ENCODE measurements at places on chromosomes 1 and 21.
A peak's percentile ranks its signal among the peaks of the same experiment; 100 is the strongest.

- DNase-seq: no peak
Measured at GRCh38 chr1:243979396-243979795, 71.7 kb upstream of the ZBTB18 start.

- no peak for DNase-seq
Measured at GRCh38 chr1:44433209-44433608, 28.2 kb downstream of the RNF220 start.

DNA sequence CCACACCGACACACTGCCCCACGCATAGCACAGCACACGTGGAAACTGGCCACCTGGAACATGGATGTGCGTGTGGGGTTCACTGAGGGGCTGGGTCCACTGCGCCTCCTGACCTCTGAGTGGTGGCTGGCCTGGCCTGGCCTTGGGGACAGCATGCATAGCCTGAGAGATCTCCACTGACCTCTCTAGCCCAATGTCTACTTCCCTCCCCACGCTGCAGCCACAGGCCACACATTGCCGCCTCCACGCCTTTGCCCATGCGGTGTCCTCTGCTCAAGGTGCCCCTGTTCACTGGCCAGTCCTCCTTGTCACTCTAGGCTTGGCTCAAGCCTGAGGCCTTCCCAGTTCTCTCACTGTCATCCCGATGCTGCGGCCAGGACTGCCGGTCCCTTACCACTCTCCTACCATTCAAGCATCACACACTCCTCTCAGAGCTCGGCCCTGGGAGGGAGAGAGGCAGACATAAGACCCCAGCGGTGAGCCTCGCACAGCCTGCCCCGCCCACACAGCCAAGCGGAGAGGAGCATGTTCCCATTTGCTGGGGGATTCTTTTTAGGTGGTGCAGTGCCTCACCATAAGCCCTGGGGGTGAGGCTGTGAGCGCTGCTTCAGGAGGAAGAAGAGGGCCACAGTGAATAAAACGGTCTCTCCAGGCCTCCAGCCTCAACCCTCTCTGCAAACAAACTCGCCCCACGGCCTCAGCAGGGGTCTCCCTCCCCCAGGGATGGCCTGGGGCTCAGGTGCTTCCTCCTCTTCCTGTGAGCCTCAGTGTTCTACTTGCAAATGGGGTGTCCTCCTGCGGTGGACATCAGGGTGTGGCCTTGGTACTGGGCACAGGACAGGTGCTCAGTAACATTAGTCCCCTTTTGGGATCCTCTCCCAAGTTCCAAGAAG lies 80.8 kb downstream of the DMRTB1 start:
- no peak for DNase-seq

- no peak for DNase-seq
Measured at GRCh38 chr1:11714831-11715575, 20.9 kb upstream of the AGTRAP start.

GRCh38 chr1:109535481-109535880 lies 4.2 kb upstream of the GPR61 start:
- DNase-seq: no peak

GRCh38 chr1:186627019-186627418 lies 53.2 kb downstream of the PTGS2 start:
- no peak for DNase-seq

DNA sequence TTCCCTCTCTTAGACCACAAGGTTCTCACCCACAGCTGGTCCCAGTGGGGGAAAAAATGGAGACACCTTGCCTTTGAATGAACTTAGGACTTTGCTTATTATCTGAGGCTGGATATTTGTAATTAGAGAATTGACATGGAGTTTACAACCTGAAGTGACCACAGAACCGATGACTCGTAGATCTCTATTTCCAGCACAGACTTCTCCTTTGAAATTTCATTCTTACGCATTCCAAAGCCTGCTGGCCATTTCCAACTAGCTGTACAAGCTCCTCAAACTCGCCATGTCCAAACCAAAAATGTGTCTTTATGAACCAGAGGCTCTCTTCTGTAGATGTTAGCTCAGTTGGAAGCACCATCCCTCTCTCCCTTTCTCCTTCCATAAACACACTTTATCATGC lies 12.0 kb downstream of the RAB7B start:
- no peak for DNase-seq

DNA sequence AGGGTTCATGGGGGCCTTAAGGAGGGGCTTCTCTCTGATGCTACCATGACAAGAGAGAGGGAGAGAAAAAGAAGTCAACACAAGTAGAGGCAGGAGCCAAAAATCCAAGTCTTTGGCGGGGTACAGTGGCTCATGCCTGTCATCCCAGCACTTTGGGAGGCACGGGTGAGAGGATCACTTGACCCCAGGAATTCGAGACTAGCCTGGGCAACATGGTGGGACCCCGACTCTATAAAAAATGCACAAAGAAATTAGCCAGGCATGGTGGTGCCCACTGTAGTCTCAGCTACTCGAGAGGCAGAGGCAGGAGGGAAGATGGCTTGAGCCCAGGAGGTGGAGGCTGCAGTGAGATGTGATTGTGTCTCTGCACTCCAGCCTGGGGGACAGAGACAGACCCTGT lies 8.7 kb downstream of the PLA2G5 start:
- no peak for DNase-seq

GRCh38 chr1:25989440-25990234 lies 8.2 kb downstream of the PAFAH2 start:
- DNase-seq: no peak

- DNase-seq: peak; percentile 36
Measured at GRCh38 chr1:97668945-97669344, 251.9 kb downstream of the DPYD start.

- no peak for DNase-seq
Measured at GRCh38 chr1:17119076-17119772, at the start of gene PADI2. PADI2 (minus strand) TSS chr1:17119451; CDS start chr1:17119371, 80 bp downstream.

DNA sequence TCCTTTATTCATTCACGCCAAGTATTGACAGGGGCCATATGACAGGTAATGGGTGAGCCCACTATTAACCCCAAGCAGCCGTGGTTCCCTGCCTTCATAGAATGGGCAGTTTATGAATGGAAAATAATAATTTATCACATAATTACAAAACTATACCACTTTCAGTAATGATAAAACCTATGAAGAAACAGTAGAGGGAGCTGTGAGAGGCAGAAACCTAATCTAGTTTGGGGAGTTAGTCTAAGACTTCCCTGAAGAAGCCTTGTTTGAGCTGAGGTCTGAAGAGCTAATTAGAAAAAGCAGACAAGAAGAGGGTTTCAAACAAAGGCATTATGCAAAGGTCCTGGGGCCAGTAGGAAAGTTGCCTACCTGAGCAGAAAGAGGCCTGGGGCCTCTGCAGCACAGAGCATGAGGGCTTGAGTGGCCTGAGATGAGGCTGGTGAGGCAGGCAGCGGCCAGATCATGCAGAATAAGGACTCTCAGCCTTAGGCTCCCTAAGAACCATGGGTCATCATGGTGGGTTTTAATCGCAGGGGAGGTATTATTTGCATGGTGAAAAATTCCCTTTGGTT lies 142.8 kb downstream of the ATG4C start:
- DNase-seq: no peak

GRCh38 chr1:119988306-119989062 lies 81.0 kb downstream of the NOTCH2 start:
- DNase-seq: no peak

- DNase-seq: no peak
Measured at GRCh38 chr21:43637530-43638158, 21.6 kb downstream of the HSF2BP start.

- DNase-seq: peak; percentile 6
Measured at GRCh38 chr1:11731691-11732283, 4.1 kb upstream of the AGTRAP start.

DNA sequence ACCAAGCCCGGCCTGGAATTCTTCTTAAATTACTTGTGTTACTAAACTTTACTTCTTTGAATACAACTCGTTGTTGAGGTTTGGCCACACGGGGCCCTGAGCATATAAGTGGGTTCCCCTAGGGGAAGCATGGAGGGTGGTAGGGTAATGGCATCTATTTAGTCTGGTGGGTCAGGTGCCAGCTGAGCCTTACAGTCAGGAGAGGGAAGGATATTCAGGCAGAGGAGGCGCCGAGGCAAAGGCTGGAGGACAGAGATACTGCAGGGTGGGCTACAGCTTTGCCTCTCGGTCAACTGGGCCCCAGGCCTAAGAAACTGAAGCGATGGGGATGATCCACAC lies 424 bp upstream of the NECAP2 start:
- no peak for DNase-seq

GRCh38 chr1:46020010-46020409 lies 112.4 kb downstream of the PIK3R3 start:
- no peak for DNase-seq

DNA sequence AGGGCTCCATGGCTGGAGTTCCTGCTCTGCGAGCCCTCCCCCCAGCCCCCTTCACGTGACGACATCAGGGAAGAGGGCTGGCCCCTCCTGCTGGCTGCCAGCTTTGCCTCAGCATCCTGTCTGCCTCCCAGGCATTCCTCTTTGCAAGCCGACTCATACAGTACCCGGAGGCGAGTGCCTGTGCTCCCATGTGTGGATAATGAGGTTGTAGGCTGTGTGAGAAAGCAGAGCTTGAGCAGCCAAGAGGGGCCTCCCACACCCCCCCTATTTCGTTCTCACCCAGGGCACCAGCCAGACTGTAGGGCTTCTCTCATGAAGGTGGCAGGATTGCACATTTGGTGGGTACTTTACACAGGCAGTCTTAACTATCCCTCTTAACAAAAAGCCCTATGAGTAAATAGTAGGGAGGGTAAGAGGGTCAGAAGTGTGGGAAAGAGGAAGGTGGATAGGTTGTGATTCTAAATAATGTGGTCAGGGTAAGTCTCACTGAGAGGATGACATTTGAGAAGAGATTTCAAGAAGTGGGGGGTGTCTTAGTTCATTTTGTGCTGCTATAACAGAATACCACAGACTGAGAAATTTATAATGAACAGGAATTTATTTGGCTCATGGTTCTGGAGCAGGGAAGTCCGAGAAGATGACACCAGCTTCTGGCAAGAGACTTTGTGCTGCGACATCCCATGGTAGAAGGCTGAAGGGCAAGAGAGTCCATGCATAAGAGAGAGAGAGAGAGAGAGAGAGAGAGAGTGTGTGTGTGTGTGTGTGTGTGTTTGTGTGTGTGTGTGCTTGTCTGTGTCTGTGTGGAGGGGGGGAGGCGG lies 113.5 kb downstream of the OMA1 start:
- peak; percentile 4 for DNase-seq

DNA sequence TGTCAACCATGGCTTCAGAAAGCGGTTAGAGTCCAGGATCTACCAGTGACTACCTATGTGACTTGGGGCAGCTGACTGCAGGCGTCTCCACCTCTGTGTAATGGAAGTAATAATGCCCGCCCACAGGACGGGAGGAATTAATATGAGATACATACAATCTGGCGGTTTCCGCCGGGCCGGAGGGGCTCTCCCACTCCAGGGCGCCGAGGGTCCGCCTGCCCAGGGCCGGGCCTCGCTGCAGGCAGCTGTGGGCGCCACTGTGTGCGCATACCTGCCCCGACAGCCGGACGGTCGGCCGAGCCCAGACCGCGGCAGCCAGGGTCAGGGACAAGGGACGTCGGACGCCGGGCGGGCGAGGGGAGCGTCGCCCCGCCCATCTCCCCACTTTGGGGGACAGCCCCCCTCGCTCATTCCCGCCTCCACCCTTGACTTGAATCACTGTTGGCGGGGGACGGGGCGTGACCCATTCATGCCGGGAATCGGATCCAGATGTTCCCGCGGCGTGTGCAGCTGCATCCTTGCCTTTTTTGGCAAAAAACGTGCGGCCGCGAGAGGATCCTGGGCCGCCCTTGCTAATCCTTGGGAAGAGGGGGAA lies 6.0 kb upstream of the SF3A3 start:
- no peak for DNase-seq

DNA sequence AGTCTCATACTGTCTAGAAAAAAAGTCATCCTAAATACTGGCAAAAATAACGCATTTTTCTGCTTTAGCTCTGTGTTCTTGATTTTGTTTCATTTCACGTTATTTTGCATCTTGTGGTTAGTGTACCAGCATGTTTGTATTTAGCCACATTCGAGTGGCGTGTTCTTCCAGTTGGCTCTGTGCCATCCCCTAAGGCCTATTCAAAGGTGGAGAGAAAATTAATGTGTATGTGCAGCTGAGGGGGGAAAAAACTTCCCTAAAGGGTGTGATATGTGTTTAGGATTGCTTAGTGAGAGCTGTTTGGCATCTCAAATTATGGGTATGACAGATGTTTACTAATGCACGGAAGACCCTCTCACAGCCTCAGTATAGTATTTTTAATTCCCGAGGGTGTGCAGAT lies 12.1 kb downstream of the DNAJC16 start:
- DNase-seq: no peak

DNA sequence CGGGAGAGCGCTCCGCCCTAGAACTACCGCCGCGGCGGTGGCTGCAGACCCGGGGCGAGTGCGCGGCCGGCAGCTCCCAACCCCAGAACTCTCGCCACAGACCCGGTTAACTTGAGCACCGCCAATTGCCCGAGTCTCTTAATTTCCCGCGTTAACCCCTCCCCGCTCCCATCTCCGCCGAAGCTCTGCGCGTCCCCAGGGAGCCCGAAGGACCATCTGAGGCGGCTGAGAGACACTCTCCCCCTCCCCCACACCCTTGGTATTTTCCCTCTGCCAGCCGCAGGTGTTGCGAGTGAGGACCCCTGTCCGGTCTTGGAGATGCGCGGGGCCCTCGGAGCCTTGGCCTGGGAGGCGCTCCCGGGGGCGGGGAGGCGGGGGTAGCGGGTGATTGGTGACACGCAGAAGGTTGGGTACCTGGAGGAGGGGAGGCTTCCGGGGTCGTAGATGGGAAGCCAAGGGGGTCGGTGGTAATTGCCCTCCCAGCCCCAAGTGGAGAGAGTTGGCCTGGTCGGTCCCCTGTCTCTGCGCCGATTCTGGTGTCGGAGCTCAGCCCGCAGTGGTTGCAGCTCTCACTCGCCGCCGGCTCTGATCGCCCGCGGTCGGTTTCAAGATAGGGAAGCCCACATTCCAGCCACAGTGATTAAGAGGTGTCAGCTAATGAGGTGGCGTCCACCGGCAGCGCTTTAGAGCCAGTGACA lies 858 bp upstream of the SUSD4 start:
- DNase-seq: no peak

- DNase-seq: no peak
Measured at GRCh38 chr1:17992800-17993199, 114.8 kb upstream of the IGSF21 start.

DNA sequence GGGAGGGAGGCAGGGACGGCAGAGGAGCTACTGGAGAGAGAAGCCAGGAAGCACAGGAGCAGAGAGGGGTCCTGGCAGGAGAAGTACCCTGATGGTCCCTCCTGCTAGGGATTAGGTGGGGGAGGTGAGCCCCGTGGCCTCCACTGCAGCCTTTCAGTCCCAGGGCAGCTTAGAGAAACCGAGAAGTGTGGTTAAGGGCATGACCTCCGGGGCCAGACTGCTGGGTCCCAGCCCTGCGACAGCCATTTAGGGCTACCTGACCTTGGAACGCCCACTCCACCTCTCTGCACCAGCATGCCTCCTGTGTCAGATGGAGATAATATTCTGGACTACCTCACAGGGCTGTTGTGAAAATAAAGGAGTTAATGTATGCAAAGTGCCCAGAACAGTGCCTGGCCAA lies 47.4 kb downstream of the KCNN3 start:
- DNase-seq: no peak

- DNase-seq: no peak
Measured at GRCh38 chr1:65425006-65425405, 4.5 kb downstream of the LEPR start.

Measured in SW 1271 (cell line).